ENCODE measurements at places on chromosomes 5 and 9. TPM values are rescaled to one million over a fixed set of nuclear protein-coding genes. Genes with fewer than 3 reads are reported as not detected.

Gene MPDZ
- 12.0 TPM for total RNA-seq

Gene TAF11L9
- total RNA-seq, result not detected

Gene PCDHB4
- total RNA-seq, result 0.03 TPM

Gene CDC37L1
- 12.1 TPM for total RNA-seq

Measured in A549 treated with DMSO at 1 μM for 4 hours (cell line).